Fibroblast of villous mesenchyme (primary cell): ENCODE measurements at places on chromosomes 16 and 17. TPM values are rescaled to one million over a fixed set of nuclear protein-coding genes. Genes with fewer than 3 reads are reported as not detected.

DNA sequence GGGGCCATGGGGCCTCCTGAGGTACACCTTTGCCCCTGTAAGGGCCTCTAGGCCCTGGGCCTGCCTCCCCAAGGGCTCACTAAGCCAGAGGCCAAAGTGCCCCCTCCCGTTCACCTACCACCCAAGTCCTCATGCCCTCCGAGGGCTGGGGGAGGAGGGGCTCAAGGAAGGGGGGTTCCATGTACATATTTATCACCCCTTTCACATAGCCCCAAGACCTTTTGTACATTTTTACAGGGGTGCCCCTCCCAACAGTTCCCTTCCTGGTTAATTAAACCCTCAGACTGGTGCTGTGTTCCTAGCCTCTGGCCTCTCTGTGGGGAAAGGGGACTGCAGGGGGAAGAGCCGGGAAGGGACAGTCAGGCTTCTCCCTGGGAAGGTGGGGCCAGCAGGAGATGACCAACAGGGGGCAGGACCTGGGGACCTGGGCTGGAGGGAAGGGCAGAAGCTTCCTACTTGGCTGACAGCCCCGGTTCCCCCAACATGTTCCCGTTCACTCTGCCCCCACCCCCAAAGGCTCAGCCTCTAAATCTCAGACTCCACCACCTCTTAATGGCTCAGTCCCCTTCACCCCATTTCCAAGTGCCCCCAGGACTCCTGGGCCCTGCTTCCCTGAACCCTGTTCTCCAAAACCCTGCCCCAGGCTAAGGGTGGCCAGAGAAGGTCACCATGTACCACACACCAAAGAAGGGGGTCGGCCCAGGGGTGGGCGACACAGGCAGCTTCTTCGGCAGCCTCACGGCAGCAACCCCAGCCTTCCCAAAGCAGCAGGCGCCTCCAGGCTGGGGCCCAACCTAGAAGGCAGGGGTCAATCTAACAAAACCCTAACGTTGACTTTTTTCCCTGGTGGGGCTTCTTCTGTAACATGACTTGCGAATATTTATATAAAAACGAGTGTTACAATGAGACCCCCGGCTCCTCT lies 11.9 kb downstream of the FBRS start:
- DNase-seq = no peak

- no peak for DNase-seq
Observed at GRCh38 chr17:29954405-29954804, 13.0 kb downstream of the EFCAB5 start.

DNA sequence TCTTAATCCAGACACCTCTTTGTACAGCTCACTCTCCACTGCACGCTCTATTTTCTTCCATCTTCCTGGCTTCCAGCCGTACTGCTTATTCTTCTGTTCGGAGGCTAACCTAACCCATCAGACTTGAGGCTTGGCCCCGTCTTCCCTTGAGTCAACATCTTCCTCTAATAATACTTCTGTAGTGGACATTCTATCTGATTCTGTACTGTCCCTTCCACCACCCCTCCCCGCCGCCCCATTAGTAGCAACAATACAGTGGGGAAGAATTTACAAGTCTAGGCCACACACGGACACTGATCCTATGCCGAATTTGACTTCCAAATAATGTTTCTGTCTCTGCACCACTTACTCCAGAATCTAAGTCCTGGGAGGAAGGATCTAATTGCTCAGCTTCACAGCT lies 86.0 kb upstream of the TNRC6A start:
- no peak for DNase-seq

DNA sequence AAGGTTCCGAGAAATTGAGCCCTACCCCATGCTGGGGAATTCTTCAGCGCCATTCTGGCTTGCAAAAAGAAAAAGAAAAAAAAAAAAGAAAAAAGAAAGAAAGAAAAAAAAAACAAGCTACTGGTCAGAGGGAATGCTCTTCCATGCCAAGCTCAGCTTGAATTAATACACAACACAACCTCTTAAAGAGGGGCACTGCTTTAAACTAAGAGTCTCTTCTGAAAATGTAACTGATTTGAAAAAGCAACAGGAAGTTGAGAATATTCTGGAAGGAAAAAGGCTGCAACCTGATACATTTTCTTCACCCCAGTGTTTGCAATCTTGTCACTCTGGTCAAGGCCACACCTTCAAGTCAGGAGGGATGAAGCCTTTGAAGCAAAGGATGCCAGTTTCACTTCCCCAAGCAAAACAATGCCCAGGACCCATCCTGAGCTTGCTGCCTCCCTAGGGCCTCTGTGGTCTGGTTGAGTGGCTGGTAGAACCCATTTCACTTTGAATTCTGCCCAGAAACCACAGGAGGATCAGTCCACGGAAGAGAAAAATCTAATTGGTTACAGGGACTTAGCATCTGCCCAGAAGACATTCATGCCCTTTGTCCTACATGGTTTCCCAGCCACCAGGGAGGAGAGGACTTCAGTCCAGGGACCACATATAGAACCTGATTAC lies 389.7 kb downstream of the SOX9 start:
- DNase-seq = peak; percentile 6

The METTL22 gene
- 22.5 and 33.5 TPM in 2 replicates for total RNA-seq

The KRTAP1-5 gene
- total RNA-seq = 11.0 and 16.4 TPM in 2 replicates

DNA sequence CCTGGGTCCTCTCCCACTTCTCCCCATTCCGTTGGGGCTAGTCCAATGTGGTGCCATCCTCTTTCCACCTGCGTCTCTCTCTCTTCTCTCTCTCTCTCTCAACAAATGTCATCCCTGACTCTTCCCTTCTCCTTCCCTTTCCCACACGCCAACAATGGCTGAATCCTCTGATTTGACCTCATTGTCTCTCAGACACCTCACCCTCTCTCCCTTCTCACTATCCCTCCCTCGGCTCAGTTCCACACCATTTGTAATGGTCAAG lies 628 bp upstream of the ZNF18 start:
- DNase-seq = no peak

DNA sequence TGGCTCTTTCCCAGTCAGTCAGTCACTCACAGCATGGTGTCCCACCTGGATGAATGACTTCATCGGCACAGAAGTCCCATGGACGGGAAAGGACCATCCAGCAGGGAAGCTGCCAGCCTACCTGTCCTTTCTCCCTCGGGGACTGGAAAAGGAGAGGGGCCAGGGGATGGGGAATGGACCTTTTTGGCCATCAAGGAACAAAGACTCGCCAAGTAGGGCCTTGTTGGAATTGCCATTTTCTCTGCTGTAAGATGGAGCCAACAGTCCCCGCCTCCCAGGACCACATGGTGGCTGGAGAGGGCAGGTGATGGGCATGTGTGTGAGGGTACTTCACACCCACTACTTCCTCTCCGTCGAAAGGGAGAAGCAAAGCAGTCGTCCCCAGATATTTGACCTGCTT lies 67.8 kb upstream of the LHX1 start:
- no peak for DNase-seq
